ENCODE measurements at places on chromosomes 6 and 20. TPM values are rescaled to one million over a fixed set of nuclear protein-coding genes. Genes with fewer than 3 reads are reported as not detected.
A peak's percentile ranks its signal among the peaks of the same experiment; 100 is the strongest.

The PEX6 gene
- 31.4 TPM for total RNA-seq

DNA sequence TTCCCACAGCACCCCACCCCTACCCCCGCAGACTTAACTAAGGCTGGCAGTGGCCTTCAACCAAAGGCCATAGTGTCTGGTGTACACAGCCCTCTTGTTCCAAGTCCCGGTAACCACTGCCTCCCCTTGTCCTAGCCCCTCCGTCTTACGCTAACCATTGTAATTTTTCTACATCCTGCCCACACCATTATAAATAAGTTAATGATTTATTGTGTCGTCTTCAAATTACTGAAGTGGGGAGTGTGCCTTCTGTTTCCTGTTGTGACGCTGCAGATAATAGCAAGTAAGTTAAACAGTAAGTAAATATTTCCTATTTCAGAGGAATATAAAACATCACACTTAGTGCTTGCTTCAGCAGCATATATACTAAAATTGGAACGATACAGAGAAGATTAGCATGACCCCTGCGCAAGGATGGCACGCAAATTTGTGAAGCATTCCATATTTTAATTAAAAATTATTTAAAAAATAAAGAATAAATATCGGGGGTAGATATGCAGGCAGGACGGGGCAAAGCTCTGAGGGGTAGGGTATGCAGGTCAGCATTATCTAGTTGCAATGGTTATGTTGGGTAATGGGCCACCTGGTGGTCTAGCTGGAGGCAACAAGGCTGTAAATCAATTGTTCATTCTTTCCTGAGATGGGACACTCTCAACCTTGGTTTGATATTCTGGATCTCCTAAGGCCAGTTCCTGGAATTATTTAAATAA is 15.1 kb downstream of the SRSF6 start:
- DNase-seq = no peak

DNA sequence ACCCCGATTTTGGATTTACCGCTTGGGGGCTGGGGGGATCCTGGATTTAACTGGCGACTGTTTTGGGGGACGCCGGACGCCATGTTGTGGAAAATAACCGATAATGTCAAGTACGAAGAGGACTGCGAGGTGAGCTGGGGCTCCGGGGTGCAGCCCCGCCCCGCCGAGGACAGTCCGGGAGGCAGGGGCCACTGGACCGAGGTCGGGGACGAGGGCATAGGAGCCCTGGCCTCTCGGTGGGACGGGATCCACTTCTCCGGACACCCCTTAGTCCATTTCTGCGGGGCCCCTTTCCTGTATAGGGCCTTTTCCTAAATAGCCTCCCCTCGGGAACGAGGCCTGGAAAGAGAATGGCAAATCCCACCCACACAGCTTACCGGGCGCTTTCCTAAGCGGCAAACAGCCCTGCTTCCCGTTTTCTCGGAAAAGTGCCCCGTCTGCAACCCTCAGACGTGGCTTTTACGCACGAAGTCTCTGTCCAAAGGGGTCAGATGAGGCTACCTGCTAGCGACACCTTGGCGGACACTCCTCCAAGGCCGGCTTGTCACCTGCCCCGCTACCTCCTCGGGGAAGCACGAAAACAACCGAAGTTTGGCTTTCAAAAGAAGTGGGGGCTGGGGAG is 469 bp downstream of the TFAP2C start:
- peak; percentile 25 for DNase-seq

The RSPO3 gene
- 7.7 TPM for total RNA-seq

The TFAP2C gene
- total RNA-seq = 7.6 TPM
